ENCODE measurements at places on chromosomes 7 and 10.

DNA sequence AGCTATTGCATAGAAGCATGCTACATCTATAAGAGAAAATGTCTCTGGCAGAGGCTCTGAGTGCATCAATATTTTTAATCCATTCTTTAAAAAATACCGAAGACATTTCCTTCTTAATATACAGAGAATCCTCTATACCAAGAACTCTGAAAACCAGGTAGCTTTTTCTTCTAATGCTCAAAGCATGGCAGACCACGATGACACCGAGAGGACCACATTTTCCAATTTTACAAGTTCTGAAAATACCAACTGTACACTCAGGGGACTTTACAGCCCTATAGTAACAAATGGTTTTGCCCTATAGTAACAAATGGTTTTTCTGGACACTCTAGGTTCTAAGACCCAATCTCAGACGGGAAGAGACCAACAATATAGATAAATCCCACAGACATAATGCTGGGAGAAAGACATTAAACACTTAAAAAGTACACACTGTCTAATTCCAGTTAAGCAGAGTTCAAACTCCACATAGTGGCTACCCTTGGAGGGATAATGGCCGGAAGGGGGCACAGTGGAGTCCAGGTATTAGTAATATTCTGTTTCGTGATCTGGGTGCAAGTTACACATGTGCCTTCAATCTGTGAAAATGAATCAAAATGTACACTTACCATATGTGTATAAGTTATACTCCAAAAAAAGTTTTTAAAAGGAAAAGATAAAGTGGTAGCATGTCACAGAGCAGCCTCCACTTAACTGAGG, 26.2 kb downstream of the CCDC6 start:
- DNase-seq: no peak

- no peak for DNase-seq
These were observed 135.3 kb downstream of the ADARB2 start for GRCh38 chr10:1602037-1602484.

GRCh38 chr10:27743012-27743876, 2.4 kb downstream of the MKX start:
- no peak for DNase-seq

DNA sequence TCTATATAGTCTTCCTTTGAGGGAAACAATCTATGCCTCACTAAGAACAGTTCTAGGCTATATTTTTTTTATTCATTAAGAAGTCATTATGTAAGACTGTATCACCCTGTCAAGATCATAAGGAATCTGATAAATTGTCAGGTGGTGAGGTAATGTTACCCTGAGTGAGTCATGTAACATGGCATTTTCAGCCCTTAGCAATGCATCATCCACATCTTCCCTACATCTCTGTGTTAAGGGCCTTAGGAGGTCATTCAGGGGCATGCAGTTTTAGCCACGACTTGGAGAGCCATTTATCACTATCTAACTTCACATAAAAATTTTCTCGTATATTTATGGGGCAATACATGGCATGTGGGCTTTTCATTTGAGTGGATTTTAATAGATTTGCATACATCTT, 924.5 kb upstream of the MBL2 start:
- DNase-seq: no peak

DNA sequence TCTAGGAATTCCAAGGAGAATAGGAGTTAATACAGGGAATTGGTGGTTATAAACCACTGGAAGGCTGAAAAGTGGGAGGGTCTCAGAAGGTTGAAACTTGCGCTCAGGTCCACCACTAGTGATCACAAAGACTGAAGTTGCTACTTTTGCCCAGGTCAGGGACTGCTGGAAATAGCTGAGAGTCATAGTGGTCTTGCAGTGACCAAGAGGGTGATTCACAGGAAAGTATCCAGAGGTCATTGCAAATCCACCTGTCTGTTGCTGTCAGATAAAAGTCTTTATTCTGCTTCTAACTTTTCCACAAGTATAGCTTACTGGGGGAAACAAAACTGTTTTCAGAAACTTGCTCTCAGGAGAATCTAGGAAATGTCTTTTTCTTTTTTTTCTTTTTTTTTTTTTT, 211.5 kb upstream of the PRSS1 start:
- DNase-seq: no peak

DNA sequence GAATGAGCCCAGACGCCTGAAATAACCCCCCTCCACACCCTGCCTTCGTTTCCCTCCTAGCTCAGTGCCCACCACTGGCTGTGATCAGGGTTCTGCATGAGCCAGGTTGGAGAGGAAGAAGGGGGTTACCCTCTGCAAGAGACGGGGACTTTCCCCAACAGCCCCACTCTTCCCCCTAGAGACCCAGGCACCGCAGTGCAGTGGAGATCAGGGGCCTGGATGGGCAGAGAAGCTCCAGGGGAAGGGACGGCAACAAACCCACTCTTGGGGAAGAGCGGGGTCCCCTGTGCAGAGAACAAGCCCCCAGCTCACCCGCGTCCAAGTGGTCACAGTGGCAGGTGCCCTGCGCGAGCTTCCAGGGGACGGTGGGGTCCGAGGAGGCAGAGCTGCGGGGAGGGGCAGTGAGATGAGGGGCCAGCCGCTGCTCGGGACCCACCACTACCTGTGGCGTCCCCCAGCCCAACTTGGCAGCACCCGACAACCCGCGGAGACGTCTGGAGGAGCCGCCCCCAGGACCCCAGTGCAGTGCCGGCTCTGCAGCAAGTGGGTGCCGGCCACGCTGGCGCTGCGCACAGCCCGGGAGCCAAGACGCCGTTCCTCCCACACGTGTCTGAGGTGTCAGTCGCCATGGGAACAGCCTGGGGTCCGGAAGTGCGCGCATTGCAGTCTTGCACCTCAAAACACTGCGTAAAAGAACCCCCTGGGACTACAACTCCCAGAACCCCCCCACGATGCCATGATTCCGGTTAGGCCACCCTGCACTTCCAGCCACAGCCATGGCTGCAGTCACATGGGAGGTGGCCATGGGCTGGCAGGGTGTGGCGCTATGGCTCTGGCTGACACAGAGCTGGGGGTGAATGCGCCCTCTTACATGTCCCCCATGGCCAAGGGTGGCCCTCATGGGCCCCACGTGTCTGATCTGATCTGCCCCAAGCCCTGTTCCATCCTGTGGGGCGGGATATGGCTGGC, 45.8 kb upstream of the WIPI2 start:
- peak; percentile 77 for DNase-seq

GRCh38 chr7:79084423-79084822, 369.0 kb downstream of the MAGI2 start:
- no peak for DNase-seq

DNA sequence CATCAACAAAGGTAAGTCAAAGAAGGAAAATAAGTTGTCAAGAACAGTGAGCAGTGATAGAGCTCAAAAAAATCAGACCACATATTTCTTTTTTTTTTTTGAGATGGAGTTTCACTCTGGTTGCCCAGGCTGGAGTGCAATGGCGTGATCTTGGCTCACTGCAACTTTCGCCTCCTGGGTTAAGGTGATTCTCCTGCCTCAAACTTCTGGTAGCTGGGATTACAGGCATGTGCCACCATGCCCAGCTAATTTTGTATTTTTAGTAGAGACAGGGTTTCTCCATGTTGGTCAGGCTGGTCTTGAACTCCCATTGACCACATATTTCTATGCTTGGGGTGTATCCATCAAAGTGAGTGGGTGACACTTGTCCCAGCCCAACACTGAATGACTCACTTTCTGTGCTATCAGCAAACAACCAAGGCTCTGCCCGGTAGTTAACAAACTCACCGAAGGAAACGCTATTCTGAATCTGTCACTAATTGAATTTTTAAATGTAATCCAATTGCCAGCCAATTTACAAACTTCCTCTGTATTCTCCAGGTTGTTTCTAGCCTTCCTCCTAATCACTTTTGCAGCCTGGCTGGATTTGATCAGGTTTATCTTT, 19.6 kb upstream of the SMNDC1 start:
- DNase-seq: no peak

DNA sequence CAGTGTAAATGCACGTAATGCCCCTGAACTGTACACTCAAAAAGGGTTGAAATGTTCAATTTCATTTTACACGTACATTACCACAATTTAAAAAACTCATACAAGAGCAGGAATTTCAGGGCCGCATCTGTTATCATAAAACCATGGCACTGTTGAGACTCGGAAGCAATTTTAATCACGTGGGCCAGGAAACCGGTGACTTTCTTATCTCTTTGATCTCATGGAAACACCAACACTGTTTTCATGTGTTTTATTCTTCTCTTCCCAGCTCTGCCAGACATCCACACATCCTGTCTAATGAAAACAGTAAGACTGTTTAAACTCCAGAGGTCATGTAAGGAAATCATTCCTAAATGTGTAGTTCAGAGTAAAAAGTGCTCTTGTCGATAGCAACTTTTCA, 35.9 kb downstream of the PTPRE start:
- no peak for DNase-seq

DNA sequence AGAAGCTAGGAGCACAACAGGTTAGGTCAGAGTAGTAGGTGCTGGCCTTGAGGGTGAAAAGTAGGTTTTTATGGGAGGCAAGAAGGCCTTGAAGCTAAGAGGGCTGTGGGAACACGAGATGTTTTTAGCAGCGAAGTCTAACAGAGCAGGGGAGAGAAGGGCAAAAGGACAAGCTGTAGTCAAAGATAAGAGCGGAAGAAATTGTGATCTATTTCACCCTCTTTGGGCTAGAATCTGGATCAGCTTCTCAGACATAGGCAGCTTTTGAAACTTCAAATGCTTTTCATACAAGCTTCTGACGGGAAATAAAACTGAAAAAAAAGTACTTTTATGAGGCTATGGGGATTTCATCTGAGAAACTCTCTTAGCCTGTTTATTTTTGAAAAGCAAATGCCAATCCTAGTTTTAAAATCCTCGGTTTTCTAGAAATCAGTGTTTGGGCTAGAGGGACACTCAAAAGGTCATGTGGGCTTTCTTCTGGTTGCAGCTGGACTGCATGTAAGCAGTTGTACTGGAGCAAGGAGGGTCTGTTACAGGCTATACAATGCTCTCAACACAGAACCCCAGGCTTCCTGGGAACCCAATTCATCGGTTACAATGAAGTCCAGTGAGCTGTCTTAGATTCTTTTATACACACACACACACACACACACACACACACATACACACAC, 83.6 kb downstream of the RNF216 start:
- no peak for DNase-seq

DNA sequence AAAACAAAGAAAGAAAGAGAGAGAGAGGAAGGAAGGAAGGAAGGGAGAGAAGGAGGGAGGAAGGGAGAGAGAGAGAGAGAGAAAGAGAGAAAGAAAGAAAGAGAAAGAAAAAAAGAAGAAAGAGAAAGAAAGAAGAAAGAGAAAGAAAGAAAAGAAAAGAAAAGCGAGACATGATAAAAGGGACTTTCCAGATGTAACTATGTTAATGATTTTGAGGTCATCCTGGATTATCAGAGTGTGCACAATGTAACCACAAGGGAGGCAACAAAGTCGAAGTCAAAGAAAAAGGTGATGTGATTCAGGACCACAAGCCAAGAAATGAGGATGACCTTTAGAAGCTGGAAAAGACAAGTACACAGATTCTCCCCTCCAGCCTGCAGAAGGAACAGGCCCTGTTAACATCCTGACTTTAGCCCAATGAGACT, 48.9 kb upstream of the PAX2 start:
- DNase-seq: no peak

- no peak for DNase-seq
These were observed 5.0 kb downstream of the GPER1 start for GRCh38 chr7:1092806-1093501.

DNA sequence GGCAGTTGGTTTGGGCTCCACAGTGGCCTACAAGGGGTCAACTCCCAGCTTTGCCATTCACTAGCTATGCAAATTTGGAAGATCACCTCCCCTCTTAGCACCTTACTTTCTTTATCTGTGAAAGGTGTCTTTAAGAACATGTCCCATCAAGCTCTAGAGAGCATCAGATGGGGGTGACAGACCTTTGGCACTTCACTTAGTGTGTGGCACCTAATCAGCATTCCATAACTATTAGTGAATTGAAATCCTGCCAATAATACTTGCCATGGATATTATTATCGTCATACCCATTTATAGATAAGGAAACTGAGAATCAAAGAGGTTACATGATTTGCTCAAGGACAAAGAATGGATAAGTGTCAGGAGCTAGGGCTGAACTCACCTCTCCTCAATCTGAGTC, 51.9 kb downstream of the PLPP4 start:
- no peak for DNase-seq

DNA sequence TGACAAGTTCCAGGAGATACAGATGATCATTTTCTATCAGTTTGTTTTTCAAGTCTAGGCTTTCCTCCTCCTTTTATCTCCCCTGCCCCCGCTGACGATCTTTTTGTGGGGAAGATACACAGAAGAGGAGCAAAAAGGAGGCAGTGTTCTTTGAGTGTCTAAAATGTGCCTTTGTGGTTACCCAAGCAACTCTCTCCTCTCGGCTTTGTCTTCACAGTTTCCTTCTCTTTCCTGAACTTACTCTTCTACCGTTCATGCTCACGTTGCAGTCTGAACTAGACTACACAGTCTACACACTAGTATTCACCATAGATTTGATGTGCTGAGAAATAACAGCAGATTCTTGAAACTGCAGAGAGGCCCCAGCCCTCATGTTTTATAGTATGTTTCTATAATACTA, 23.6 kb downstream of the CEP41 start:
- DNase-seq: no peak

- peak; percentile 24 for DNase-seq
These were observed 31.9 kb downstream of the DUSP5 start for GRCh38 chr10:110529596-110530011.

GRCh38 chr10:90775351-90776028, 82.3 kb downstream of the HTR7 start:
- DNase-seq: no peak

GRCh38 chr10:132737390-132738048, 48.4 kb downstream of the NKX6-2 start:
- no peak for DNase-seq

DNA sequence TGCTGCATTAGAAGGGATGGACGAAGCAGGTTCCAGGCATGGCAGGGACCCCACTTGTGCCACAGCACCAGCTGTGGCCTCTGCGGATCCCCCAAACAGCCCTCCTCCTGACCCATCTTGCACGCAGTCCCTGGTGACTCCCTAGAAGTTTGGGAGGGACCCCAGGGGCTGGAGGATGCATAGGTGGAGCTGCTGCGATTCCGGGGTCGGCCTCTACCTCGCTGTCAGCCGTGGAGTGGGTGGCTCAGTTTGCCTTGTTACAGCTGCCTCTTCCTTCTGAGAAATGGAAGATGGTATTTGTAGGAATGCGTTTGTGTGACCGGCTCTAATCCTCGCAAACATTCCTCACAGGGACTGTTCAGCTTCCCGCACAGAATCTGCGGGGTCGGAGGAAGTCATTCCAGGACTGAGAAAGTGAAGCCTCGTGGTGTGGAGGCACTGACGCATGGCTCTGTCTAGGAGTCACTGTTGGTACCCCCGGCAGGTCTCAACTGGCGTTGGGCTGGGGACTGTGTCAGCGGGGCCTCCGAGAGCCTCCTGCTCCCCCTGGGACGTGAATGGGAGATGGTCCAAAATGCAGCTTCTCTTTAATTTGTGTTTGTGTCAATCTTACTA, 17.5 kb downstream of the PWWP2B start:
- DNase-seq: no peak

DNA sequence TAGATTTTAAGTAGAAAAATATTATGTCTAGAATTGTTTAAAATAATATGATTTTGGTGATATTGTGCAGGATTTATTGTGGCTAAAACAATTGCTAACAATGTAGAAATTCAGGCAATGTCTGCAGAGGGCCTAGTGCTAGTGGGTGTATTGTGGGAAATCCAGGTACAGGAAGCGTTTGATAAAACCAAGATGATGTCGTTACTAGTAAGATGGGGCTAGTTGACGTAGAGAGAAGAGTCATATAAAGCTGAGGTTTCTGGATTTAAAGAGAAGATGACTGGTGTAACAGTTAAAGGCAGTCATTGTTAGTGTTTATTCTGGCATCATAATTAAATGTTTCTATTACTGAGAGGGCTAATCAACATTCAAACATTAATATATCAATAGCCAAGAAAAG, 43.5 kb downstream of the ADK start:
- DNase-seq: no peak

All from stimulated activated CD8-positive, alpha-beta memory T cell treated with anti-CD3 and anti-CD28 coated beads, Interleukin-4, amount 100 ng/mL, for 4 hours (primary cell).